Effector memory CD8-positive, alpha-beta T cell (primary cell): ENCODE measurements at places on chromosomes 2 and 18.

GRCh38 chr2:155679647-155680046 is 652.9 kb downstream of the NR4A2 start:
- H3K27ac ChIP-seq: no peak overlapping the region
- no peaks in the 10 kb centered on the region for H3K27me3 ChIP-seq
- H3K36me3 ChIP-seq: no peaks in the 10 kb centered on the region
- no peaks in the 10 kb centered on the region for H3K4me1 ChIP-seq

GRCh38 chr18:23719634-23720201 is 30.5 kb downstream of the LAMA3 start:
- no peak overlapping the region for H3K27ac ChIP-seq
- no peaks in the 10 kb centered on the region for H3K4me1 ChIP-seq
- H3K27me3 ChIP-seq: peaks cover 24% of the 10 kb centered on the region
- peaks cover 3% of the 10 kb centered on the region for H3K36me3 ChIP-seq

DNA sequence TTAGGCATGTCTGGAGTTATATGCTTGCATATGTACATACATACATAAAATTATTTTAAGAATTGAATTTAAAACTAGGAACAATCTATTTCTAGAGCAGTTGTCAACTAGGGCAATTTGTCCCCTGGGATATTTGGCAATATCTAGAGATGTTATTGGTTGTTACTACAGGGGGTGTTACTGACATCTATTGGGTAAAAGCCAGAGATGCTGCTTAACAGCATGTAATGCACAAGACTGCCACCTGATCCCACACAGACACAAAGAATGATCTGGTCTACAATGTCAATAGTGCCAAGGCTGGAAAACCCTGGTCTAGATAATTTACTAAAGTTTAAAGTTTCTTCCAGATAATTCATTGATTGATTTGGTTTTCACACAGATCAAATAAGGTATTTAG is 185.3 kb downstream of the NYAP2 start:
- no peak for DNase-seq
- H3K4me1 ChIP-seq: no peaks in the 10 kb centered on the region
- peaks cover under 1% of the 10 kb centered on the region for H3K27me3 ChIP-seq
- no peaks in the 10 kb centered on the region for H3K36me3 ChIP-seq
- no peak overlapping the region for H3K4me3 ChIP-seq

GRCh38 chr2:186256540-186256939 is 229.5 kb upstream of the ZC3H15 start:
- no peaks in the 10 kb centered on the region for H3K36me3 ChIP-seq
- no peaks in the 10 kb centered on the region for H3K27me3 ChIP-seq
- DNase-seq: no peak
- H3K27ac ChIP-seq: no peak overlapping the region
- H3K4me1 ChIP-seq: no peaks in the 10 kb centered on the region

GRCh38 chr2:198874472-198874858 is 583.3 kb downstream of the SATB2 start:
- no peak overlapping the region for H3K27ac ChIP-seq
- no peaks in the 10 kb centered on the region for H3K36me3 ChIP-seq
- H3K27me3 ChIP-seq: no peaks in the 10 kb centered on the region
- DNase-seq: no peak

DNA sequence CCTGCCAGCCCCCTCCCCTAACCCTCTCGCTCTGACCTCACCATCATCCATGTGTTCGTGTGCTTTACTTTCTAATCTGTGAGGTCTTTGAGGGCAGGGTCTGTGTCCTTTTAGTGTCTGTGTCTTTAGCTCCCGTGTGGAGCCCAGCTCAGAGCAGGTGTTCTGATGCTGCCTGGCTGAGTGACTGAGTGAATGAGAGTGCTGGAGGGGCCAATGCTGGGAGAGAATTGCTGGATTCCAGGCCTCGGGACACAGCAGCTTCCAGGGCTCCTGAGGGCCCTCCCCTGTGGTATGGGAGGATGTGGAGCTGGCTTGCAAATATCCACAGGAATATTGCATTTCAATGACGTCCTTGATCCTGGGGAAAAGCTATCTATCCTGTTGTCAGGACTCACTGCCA is 160.6 kb downstream of the ANKRD30B start:
- no peak for DNase-seq
- H3K27me3 ChIP-seq: no peaks in the 10 kb centered on the region
- H3K36me3 ChIP-seq: no peaks in the 10 kb centered on the region
- H3K27ac ChIP-seq: no peak overlapping the region
- no peaks in the 10 kb centered on the region for H3K4me1 ChIP-seq
- no peak overlapping the region for H3K4me3 ChIP-seq

DNA sequence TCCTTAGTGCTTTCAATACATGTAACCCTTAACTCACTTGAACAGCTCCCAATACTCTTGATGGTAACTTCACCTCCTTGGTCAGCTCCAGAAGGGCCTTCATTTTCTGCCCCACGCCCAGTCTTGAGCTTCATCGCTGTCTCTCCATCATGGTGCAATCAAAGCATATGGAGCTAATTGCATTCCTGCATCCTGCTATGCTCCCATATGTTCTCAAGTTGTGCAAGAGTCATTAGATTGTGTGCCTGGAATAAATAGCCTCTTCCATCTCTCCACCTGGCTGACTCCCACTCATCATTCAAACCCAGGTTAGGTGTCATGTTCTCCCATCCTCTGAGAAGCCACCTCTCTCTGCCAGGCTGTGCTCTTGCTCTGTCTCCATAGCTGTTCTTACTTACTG is 364.5 kb upstream of the RGPD4 start:
- H3K4me3 ChIP-seq: no peak overlapping the region
- no peak for DNase-seq
- H3K36me3 ChIP-seq: no peaks in the 10 kb centered on the region
- no peaks in the 10 kb centered on the region for H3K27me3 ChIP-seq
- H3K27ac ChIP-seq: no peak overlapping the region
- H3K4me1 ChIP-seq: no peaks in the 10 kb centered on the region
